ENCODE measurements at places on chromosomes 11 and 22.

DNA sequence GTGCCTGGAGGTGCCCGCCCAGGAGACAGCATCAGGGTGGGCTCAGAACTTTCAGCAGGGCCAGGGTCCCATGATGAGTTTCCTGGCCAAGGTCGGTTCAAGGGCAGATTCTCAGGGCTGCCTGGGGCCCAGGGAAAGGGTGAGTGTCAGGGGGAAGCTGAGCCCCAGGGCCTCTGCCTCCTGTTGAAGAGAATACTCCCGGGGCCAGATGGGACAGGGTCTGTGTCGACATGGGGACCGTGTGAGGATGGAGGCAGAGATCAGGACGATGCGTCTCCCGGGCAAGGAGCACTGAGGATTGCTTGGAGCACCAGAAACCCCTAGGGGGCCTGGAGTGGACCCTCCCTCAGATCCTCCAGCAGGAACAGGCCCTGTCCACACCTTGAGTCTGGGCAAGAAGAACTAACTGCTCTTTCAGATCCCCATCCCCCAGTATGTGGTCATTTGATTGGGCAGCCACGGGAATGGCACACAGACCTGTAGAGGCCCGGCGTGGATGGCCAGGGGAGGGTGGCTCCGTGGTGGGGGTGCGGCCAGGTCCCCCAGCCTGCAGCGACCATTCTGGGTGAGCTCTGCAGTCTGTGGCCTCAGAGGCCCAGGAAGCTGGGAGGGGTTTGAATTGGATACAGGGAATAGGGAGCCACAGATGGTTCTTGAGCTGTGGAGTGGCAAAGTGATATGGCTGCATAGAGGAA lies 1078.7 kb downstream of the BRD1 start:
- no peak for DNase-seq

DNA sequence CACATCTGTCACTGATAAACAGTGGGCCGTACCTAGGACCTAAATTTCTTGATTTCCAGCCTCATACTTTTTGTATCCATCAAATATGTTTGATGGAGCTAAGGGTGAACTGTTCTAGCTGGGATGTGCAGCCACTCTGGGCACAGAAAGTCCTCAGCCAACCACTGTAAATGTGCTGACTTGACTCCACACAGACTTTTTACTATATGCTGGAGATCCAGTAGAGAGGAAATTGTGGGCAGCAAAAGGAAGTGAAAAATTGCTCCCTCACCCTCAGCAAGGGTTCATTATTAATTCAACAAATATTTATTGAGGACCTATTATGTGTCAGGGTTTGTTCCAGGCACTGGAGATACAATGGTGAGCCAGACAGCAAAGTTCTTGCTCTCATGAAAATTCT lies 54.2 kb upstream of the AMPD3 start:
- no peak for DNase-seq

DNA sequence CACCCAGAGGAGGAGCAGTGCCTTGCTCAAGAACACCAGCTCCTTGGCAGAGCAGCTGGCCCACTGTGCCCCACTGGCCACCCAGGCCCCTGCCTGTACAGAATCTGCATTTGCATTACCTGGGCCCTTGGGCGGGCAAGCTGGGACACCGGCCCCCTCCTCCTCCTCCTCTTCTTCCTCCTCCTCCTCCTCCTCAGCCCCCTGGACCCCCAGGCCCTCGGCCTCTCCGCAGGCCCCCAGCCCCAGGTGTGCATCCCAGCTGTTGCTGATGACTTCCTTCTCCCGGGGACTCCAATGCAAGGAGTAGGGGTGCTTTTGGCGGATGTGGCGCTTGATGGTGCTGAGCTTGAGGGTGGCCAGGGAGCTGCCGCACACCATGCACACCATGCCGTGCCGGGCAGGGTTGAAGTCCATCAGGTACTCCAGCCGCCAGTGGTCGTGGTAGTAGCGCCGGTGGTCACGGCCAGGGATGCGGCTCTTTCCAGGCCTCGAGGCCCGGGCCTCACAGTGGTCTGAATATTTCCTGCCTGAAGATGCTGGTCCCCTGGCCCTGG lies 2.8 kb downstream of the ZFTA start:
- no peak for DNase-seq

- DNase-seq = no peak
These were observed 316.1 kb downstream of the TMEM135 start for GRCh38 chr11:87353771-87354345.

DNA sequence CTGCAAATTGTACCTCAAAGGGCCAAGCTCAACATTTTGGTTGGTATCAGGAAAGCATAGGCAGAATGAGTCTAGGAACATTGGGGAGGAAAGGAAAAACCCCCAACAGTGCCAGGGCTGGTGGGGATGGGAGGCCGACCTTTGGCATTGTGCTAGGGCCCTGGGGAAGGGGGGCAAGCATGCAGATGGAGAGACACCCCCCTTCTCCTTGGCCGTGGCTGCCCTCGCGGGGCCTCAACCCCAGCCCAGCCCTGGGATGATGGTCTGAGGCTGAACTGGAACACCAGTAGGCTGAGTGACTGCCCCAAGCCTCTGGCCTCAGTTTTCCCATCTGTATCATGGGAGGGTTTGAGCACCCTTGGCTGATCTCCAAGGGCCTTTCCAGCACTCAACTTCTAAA lies 40.0 kb downstream of the GDPD5 start:
- no peak for DNase-seq

- DNase-seq = no peak
These were observed 48.2 kb upstream of the MYEOV start for GRCh38 chr11:69245491-69246345.

- no peak for DNase-seq
These were observed 263.3 kb upstream of the SYN3 start for GRCh38 chr22:33321466-33321865.

DNA sequence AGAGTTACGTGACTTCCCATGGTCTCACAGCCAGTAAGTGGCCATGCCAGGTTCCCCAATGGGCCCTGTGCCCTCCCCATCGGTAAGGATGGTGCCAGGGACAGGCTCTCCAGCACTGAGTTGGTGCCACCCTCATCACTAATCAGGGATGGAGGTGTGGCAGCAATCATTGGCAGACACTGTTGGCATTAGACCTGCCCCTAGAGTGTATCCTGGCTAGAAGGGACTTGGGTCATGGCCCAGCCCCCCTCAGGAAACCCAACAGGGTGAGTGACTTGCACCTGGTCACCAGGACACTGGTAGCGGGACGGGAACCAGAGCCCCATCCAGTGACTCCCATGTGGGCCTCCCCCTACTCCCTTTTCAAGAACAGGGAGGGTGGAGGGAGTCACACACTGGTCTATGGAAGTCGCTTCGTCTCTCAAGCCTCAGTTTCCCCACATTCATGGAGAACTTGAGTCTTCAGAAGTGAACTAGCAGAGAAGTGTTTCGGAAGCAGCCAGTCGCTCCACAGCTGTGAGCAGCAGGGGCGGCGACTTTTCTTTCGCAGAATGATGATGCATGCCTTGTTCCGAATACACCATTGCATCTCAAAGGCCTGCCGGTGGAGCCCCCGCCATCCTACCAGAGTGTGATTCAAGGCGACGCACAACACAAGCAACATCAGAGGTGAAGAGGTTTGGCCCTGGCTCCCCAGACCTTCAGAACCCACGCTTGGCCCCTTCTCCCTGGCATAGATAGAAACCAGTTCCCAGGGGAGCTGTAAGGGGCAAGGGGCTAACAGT lies 12.9 kb downstream of the MS4A10 start:
- DNase-seq = no peak

GRCh38 chr22:40221055-40221414 lies 43.3 kb downstream of the TNRC6B start:
- DNase-seq = no peak

DNA sequence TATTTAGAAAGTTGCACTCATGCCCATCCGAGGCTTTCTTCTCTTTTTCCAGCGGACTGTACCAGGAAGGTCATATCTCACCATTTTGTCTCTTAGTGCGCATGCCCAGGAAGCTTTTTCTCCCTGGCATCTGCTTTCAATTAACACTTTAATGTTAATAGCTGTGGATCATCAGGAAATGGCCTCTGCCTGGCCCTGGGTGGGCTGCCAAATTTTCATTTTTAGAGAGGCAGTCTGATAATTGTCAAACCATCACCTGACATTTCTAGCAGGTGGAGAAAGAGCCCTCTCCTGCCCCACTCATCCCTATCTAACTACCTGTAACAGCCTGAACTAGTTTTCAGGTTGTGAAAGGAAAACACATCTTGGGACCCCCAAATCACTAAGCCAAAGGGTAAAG lies 257.4 kb upstream of the LRRC4C start:
- no peak for DNase-seq

GRCh38 chr22:39777716-39778454 lies 115.7 kb downstream of the ENTHD1 start:
- no peak for DNase-seq

GRCh38 chr11:126304457-126305075 lies 706 bp downstream of the DCPS start:
- no peak for DNase-seq

GRCh38 chr22:44256085-44256484 lies 56.7 kb downstream of the SHISAL1 start:
- DNase-seq = no peak

GRCh38 chr22:42284643-42285181 lies 14.3 kb upstream of the TCF20 start:
- no peak for DNase-seq

- no peak for DNase-seq
These were observed 9.1 kb downstream of the PRR33 start for GRCh38 chr11:1882265-1883238.

GRCh38 chr11:119373921-119374631 lies 7.4 kb downstream of the USP2 start:
- DNase-seq = no peak

GRCh38 chr11:44493383-44493782 lies 72.1 kb upstream of the CD82 start:
- no peak for DNase-seq

GRCh38 chr22:42696331-42696967 lies 24.2 kb downstream of the A4GALT start:
- DNase-seq = no peak

- DNase-seq = no peak
These were observed 67.8 kb downstream of the RBFOX2 start for GRCh38 chr22:35960854-35961253.

GRCh38 chr11:121445071-121445768 lies 6.9 kb upstream of the SORL1 start:
- no peak for DNase-seq

- DNase-seq = no peak
These were observed 5.5 kb downstream of the YDJC start for GRCh38 chr22:21624120-21624879.

DNA sequence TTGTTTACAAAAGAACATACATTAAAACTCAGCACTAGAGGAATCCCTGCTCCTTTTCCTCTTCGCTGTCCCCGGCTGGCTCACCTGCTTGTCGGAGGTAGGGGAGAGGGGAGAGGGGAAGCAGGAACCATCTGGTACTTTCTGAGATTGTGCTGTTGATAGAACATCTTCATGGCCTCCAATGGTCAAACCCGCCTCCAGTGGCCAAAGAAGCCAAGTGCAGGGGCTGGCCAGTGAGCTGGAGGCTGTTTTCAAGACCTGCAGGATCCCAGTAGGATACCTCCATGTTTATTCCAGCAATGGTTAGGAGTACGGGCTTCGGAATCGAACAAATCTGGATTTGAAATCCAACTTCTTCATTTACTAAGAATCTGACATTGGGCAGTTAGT lies 92.6 kb downstream of the PKNOX2 start:
- no peak for DNase-seq

DNA sequence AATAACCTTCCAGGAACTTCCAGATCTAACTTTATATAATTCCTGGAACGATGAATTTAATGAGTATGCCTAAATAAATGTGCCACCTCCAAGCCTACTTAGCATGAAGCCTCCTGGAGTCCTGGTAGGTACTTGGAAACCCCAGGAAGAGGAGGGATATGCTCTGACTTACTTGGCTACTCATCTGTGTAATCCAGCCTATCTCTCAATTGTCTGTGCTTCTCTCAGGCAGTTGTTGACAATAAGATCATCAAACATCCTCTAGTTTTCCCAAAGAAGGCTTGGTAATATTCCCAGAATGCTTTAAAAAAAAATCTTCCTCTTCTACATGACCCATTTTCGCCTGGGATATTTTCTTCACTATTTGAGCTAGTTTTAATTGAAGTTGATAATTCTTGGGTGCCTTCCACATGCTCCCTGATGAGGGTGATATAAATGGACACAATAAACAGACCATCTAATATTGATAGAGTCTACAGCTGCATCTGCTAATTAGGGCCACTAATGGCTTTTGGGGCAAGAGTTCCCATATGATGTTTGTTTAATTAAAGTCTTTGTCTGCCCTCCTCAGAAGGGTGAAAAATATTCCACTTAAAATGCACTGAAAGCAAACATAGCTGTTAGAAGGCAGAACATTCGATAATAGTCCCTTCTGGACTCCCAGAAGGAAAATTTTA lies 75.5 kb upstream of the RAB38 start:
- no peak for DNase-seq

DNA sequence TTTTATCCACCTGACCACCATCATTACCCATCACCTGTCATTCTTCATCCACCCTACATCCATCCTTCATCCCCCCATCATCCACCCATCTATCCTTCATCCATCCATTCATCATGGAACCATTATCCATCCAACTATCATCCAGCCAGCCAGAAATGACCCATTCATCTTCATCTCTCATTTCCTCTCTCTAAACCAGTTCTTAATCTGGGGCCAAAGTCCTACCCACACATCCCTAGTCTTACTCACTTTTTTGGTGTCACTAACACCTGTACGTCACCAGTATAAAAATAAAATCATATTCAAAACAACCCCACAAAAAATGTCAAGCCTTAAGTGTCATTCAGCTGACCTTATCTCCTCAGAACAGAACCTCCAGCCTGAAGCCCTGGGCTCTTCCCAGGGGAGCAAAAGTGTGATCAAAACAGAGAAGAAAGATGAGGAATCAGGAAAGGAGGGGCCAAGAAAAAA lies 12.3 kb downstream of the SPI1 start:
- DNase-seq = no peak

GRCh38 chr11:59141673-59142460 lies 789 bp upstream of the FAM111A start:
- no peak for DNase-seq

DNA sequence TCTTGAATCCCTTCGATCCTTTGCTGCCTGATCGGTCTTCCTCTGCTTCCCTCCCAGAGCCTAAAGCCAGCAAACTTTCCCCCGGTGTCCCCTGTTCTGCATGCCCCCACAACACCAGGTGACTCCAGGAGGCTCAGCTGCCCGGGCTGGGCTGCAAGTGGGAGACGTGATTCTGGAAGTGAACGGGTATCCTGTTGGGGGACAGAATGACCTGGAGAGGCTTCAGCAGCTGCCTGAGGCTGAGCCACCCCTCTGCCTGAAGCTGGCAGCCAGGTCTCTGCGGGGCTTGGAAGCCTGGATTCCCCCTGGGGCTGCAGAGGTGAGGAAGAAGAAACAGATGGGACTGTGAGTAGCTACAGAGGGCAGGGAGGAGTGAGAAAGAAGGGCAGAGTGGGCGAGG lies 3.6 kb downstream of the NHERF4 start:
- no peak for DNase-seq

All from cerebellar nuclear complex (tissue), 1 donor.